ENCODE measurements at places on chromosomes 16 and 17.

DNA sequence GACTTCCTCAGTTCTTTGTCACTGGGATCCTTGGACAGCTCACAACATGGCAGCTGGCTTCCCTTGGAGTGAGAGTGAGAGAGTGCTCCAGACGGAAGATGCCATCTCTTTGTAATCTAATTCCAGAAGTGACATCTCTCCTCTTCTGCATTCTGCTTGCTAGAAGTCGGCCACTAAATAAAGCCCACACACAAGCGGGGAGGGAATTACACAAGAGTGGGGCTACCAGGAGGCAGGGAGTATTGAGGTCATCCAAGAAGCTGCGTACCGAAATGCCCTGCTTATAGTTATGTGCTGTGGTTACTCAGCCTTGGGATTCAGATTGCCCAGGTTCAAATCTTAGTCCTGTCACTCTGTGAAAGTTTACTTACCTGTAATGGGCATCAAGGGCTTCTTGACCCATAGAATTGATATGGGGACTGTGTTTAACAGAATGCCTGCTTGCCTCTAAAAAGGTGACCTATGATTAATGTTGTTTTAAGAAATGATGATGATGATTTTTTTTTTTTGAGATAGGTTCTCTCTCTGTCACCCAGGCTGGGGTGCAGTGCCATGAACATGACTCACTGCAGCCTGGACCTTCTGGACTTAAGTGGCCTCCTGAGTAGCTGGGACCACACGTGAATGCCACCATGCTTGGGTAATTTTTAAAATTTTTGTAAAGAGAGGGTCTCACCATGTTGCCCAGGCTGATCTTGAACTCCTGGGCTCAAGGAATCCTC, 120.9 kb upstream of the HS3ST2 start:
- DNase-seq = no peak

DNA sequence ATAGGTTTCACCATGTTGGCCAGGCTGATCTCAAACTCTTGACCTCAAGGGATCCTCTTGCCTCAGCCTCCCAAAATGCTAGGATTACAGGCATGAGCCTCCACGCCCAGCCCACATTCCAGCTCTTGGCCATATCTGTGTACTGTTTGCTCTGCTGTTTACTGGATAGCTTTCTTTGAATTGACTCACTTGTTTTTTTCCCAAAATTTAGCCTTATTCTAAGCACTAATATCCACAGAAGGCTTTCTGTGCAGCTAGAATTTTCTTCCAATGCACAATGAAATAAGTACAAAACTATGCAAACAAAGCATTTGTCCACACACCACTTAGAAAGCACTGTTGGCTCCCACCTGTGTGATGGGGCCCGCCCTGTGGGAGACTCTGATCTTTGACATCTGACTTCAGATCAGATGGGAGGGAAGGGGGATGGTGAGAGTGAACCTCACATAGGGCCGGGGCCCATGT, 72.2 kb downstream of the CLEC16A start:
- no peak for DNase-seq

DNA sequence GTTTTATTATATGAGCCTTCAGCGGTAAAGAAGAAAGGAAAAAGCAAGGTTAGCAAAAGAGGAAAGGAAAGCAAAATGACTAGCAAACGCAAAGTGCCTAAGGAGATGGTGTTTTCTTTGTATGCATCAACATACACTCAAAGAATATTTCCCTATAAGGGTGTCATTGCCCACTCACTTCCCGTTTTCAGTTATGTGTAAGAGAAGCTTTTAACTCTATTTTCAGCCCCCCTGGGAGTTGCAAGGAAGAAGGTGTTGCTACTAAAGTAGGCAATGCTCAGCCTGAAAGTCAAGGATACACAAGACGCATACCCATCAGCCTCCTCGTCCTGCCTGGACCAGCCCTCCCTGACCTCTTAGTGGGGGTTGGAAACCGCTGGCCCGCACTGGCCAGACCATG, 267.7 kb upstream of the ZFHX3 start:
- no peak for DNase-seq

GRCh38 chr17:5260542-5260941, 21.5 kb upstream of the RABEP1 start:
- no peak for DNase-seq

DNA sequence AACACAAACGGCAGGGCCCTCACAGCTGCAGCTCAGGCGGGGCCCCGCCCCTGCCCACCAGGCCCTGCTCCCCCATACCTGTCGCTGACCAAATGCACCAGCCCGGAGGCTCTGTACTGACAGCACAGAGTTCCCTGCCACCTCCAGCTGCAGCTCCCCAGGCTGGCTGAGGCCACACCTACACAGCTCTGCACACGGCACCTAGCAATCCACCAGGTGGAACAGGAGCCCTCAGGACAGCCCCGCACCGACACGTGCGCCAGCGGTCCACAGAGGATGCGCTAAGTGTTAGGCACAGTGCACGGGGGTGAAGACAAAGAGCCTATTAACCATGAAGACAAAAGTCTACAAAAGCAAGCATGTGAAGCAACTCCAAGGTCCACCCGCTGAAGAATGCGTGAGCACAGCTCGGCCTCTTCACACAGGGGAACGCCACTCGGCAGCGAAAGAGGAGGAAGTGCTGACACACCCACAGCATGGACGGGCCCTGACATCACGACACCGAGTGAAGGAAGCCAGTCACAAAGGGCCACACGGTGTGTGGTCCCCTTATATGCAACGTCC, 5.4 kb downstream of the ZCCHC14 start:
- DNase-seq = peak; percentile 56

- no peak for DNase-seq
Measured at GRCh38 chr16:20803561-20804214, 2.6 kb downstream of the ERI2 start.

DNA sequence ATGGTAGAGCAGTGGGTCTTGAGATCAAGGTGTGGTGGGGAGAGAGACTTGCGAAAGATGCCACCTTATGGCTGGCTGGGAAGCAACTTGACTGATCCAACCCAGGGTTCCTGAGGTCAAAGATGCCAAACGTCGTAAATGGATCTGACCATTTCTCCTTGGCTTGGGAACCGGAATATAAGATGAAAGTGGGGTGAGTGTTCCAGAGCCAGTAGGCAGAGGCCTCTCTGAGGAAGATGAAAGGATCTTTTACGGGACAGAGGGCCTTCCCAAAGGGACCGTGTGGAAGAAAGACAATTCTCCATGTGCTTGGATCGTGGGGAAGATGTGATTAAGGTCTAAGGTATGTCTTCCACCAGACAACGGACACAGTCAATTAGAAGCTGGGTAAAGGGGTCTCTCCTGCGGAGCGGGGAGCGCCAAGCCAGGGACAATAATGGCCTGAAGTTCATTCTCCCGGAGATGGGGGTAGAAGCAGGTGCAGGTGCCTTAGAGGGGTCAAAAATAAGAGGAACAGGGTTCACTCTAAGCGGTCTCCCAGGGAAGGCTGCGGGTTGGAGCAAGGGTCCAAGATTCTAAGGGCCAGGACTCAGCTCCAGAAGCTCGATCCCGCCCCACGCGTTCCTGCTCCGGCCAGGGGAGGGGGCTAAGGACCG, 800 bp downstream of the FXR2 start:
- peak; percentile 43 for DNase-seq

GRCh38 chr16:61024180-61024900, 1011.9 kb downstream of the CDH8 start:
- DNase-seq = no peak

DNA sequence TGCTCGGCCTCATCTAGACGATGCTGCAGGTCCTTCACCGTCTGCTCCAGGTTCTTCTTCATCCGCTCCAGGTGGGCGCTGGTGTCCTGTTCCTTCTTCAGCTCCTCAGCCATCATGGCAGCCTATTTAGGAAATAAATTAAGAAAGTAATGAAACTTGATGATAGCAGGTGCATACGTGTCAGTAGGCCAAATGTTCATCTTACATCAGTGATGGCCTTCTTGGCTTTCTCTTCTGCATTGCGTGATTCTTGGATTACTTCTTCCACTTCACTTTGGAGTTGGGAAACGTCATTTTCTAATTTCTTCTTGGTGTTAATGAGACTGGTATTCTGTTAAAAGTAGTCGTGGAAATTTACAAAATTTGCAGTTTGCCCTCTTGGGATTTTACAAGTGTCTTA, 20.1 kb upstream of the MYH13 start:
- DNase-seq = no peak

- no peak for DNase-seq
Measured at GRCh38 chr17:57605675-57606105, 139.4 kb downstream of the CCDC182 start.

DNA sequence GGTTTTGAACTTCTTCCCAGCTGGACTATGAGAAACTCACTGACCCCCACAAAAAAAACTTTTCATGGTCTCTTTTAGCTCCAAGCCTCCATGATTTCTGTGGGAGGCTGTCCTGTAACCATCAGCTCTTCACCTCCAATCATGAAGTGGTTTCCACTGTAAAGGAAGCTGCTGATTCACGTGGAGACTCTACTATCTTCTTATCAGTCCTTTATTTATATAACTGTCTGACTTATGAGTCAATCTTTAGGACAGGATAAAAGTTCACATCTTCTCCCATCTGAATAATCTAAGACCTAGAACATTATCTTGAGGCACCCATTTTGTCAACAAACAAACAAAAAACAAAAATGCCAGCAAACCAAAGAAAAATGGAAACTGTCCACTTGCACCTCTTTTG, 409.9 kb downstream of the SLC39A11 start:
- DNase-seq = no peak

DNA sequence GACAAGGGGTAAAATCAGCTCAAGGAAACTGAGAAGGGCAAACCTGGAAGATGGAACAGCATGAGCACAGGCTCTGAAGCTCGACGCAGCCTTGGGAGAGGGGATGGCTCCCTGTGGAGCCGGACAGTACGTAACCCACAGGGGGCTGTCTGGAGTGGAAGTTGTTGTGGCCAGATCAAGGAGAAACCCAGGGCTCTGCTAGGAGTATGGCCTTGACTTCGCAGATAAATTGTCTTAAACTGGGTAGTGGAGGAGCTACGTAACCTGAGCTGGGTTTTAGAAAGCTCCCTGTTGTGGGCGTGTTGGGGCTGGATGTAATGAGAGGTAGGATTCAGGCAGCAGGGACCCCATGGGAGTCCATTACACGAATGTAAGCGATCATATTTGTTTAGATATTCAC, 25.5 kb upstream of the AXIN2 start:
- no peak for DNase-seq

DNA sequence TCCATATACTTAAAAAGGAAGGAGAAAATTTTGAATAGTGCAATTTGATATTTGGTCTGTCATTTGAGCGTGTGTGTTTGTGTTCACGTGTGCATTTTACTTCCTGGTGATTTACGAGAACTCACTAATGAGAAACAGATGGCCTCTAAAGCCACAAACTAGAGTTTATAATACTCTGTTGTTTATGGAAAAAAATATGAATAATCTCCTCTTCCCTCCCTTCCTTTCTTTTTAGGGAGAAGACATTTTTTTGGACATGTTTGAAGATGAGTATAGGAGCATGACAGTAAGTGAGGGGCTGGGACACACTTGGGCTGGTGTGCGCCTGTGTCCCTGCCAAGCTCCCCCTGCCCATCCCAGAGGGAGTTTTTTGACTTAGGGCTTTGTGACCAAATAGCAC, 102.7 kb downstream of the CLEC16A start:
- no peak for DNase-seq

DNA sequence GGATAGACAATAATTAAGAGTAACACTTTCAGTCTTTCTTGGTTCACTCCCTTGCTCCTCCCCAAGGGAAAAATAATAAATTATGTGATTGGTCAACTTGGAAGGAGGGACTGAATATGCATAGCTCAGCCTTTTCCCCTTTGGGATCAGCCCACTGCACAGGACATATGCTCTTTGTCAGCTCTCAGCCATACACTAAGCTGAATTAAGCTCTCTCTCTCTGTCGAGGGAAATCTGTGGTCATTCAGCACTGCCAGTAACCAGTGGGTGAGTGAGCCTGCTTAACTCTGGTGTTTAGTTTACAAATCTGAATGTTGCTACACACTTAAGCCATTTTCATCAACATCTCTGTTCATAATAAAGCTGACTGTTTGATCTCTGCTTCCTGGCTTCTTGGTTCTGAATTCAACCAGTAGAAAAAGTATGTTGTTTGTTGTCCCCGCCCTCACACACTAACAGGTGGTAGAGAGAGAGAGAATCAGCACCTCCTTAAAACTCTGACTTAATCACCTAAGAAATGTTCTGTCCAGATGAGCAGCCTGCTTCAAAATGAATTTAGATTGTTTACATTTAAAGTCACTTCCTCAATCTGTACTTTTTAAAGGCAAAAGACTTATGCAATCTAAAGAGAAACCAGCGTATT, 102.3 kb upstream of the C17orf78 start:
- peak; percentile 29 for DNase-seq

DNA sequence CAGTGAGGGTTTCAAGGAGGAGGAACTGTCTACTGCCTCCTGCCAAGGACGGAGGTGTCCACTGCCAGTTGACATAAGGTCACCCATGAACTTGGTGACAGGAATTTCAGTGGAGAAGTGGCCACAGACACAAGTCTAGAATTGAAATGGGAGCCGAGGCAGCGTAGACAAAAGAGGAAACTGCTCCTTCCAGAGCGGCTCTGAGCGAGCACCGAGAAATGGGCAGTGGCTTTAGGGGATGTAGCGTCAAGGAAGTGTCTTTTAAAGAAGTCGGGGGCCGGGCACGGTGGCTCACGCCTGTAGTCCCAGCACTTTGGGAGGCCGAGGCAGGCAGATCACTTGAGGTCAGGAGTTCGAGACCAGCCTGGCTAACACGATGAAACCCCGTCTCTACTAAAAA, 3.1 kb upstream of the SERPINF1 start:
- DNase-seq = no peak

DNA sequence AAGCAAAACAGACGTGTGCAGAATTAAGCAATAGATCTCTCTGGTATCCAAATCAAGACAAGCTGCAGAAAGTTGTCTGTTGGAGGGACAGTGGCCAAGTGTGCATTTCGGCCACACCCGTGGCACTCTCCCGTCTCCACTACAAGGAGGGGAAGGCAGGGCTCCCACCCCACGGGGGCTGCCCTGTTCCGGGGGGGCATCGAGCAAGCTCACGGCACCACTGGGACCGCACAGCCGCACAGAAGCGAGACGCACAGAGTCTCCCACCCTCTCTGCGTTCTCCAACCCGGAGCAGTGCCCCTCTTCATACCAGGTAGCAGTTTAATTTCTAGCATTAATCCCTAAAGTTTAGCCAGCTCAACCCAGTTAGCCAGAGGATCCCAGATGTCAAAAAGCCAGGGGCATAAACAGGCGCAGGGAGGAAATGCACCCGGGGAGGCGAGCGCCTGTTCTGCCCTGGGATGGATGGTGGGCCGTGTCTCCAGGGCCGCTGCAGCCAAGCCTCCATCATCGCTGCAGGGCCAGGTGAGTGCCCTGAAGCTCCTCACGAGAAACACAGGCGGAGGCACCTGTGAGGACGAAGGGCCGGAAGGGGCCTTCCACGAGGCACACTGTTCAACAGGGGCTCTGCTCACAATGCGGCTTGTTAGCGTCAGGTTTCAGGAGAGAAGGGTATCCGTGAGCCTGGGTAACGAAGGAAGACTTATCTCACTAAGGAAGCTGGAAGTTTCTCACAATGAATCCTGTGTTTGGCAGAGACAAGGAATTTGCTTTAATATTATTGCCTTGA, 42.1 kb upstream of the METRNL start:
- DNase-seq = no peak

GRCh38 chr16:50281391-50282009, 15.1 kb downstream of the ADCY7 start:
- no peak for DNase-seq

All from RWPE1 (cell line).